Activated CD8-positive, alpha-beta T cell treated with anti-CD3 and anti-CD28 coated beads, Interleukin-2, amount 10 ng/mL, durations not matched to agents 7 days and 5 days (primary cell): ENCODE measurements at places on chromosomes 11 and 22.

GRCh38 chr11:105861225-105861624 is 160.8 kb downstream of the MSANTD4 start:
- DNase-seq, result no peak

GRCh38 chr11:11420191-11420898 is 67.3 kb upstream of the CSNK2A3 start:
- DNase-seq, result no peak

DNA sequence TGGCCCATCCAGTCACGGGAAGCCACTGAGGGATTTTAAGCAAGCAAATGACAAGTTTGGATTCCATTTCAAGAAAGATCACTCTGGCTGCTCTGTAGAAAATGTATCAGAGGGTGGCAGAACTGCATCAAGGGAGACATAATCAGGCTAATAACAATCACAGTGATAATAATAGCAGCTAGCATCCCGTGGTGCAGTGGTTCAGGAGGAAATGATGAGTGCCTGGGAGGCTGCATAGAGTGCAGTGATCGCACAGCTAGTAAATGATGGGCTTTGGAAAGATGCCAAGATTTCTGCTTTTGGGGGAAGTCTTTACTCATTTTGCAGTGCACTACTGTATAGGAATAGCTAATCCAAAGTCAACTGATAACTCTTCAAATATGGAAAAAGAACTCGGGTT is 35.8 kb downstream of the TNRC6B start:
- no peak for DNase-seq

- DNase-seq, result peak; percentile 54
These were observed 2.8 kb downstream of the SIAE start for GRCh38 chr11:124670732-124671131.

DNA sequence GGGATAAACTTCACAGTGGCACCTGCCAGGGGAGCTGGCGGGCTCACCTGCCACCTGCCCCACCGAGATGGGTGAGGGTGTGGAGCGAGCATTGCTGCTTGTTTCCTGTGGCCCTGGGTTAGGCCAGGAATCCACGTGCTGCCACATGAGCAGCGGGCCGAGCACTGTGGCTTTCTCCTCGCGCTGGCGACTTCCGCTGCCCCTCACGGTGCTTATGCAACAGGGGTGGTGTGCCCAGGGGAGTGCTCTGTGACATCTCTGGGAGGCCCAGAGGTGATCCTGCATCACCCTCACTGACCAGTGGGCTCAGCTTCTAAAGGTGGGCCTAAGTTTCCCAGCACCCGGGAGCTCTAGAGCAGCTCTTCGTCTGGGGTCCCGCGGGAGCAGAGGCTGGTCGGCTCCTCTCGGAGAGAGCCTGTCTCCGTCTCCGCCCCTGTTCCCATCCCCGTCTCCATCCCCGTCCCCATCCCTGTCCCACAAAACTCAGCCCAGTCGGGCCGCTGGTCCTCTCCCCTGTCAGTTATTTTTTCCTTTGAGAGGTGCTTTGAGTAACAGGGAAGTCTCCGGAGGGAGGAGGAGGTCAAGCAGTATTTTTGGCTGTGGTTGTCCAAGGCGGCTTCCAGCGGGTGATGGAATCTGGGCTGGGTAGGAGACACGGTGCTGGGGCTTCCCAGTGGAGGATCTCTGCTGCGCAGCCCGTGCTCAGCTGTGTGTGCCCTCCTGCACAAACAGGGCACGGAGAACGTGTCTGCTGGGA is 42.5 kb downstream of the AP2A2 start:
- no peak for DNase-seq

GRCh38 chr11:86738568-86738967 is 61.8 kb upstream of the PRSS23 start:
- DNase-seq, result no peak

GRCh38 chr11:87063982-87064381 is 26.2 kb downstream of the TMEM135 start:
- DNase-seq, result no peak

DNA sequence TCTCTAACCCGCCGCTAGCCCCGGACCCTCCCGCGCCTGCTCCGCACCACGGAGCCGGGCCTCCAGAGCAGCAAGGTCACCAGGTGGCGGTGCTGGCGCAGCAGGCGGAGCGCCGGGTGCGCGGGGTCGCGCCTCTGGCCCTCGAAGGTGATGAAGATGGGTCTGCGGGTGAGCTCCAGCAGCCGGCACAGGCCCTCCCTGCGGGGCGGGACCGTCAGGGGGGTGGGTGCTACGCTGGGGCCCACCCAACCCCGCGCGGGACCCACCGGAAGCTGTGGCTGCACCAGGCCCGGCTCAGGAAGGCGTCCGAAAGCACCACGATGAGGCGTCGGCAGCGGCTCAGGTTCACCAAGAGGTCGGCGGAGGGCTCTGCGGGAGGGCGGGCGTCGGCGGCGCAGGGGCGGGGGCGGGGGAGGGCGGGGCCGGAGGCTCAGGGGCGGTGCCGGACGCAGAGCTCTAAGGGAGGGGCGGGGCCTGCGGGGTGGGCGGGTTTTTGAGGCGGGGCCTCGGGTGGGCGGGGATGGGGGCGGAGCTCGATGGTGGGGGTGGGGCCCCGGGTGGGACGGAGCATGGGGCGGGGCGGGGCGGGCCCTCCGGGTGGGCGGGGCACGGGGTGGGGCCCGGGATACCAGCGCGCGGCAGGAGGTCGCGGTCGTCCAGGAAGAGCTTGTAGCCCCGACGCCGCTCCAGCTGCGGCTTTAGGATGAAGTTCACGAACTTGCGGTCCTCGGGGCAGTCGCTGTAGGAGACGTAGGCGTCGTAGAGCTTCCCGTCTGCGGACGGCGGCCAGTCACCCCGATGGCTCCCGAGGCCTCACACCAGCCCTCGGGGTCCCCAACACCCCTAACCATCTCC is 7.8 kb downstream of the SIGIRR start:
- peak; percentile 96 for DNase-seq

GRCh38 chr22:46355369-46355995 is 20.0 kb downstream of the TRMU start:
- peak; percentile 71 for DNase-seq

- DNase-seq, result peak; percentile 93
These were observed 5.4 kb downstream of the TBC1D10C start for GRCh38 chr11:67409261-67409666.

- no peak for DNase-seq
These were observed 13.5 kb downstream of the NCF4 start for GRCh38 chr22:36874309-36874696.

DNA sequence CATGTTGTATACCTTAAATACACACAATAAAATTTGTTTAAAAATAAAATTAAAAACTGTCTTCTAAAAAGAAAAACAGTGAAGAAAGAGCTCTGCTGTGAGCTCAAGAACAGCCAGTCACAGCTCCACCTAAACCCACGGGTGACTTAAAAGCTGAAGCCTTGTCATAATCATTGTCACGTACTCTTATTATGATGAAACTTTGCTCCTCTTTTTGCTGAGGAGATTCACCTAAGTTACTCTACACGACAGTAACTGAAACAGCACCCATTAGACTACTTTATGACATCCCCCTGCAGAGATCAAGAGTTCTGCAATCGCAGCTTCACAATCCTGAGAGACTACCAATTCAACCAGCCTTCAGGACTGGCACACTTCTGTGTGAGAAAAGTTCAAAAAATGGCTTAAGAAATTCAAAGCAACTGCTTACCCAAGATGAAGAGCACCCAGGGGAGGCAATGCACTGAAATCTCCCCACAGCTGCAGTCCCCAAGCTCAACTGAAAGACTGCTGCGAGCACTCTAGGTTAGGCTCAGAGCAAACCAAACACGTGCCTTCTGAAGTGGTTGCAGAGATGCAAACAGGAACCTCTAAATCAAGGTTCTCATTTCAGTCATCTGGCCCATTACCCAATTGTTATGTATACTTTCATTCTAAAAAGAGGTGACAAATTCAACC is at the start of gene JAML:
JAML (minus strand) TSS at position 501 of the 678 bp plus-strand sequence. CDS start 10,145 bp downstream, outside the sequence.
- peak; percentile 86 for DNase-seq

GRCh38 chr11:101185985-101186384 is 56.4 kb upstream of the PGR start:
- no peak for DNase-seq
